ENCODE measurements at places on chromosomes 4 and X. TPM values are rescaled to one million over a fixed set of nuclear protein-coding genes. Genes with fewer than 3 reads are reported as not detected.

- H3K36me3 ChIP-seq, result peaks cover 4% of the 10 kb centered on the region
- peaks cover 11% of the 10 kb centered on the region for H3K4me1 ChIP-seq
- H3K27ac ChIP-seq, result no peak overlapping the region
- DNase-seq, result no peak
- no peak overlapping the region for H3K4me3 ChIP-seq
Observed at GRCh38 chr4:120918092-120918491, 4.4 kb downstream of the PRDM5 start.

- peaks cover 1% of the 10 kb centered on the region for H3K4me1 ChIP-seq
- H3K36me3 ChIP-seq, result no peaks in the 10 kb centered on the region
- no peak overlapping the region for H3K27ac ChIP-seq
- H3K4me3 ChIP-seq, result no peak overlapping the region
- H3K27me3 ChIP-seq, result no peaks in the 10 kb centered on the region
Observed at GRCh38 chr4:4637710-4638109, 95.9 kb upstream of the STX18 start.

- no peak for DNase-seq
- H3K27ac ChIP-seq, result no peak overlapping the region
- no peaks in the 10 kb centered on the region for H3K27me3 ChIP-seq
- H3K36me3 ChIP-seq, result no peaks in the 10 kb centered on the region
- no peak overlapping the region for H3K4me3 ChIP-seq
- no peaks in the 10 kb centered on the region for H3K4me1 ChIP-seq
Observed at GRCh38 chr4:135917011-135917410, 1615.3 kb downstream of the PCDH18 start.

ATP1B4 gene
- total RNA-seq, result not detected

DNA sequence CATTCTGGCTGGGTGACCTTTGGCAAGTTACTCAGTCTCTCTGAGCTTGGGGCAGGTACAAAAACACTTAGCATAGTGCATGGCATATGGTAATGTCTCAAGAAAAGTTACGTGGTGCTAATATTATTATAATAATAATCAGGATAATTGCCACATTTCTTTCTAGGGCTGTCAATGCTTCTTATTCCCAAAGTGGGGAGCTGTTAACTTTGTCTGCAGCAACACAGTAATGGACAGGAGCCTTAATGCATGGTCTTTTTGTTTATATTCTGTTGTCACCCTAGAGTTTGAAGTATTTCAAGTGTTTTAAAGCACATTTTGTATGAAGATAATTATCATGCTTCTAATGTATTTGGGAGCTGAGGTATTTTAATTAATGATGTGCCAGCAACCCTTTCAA is 121.8 kb downstream of the FHIP1A start:
- no peaks in the 10 kb centered on the region for H3K4me1 ChIP-seq
- DNase-seq, result no peak

GRCh38 chr4:168856312-168856711 is 153.7 kb downstream of the CBR4 start:
- H3K4me3 ChIP-seq, result no peak overlapping the region
- H3K36me3 ChIP-seq, result peaks cover 2% of the 10 kb centered on the region
- no peak overlapping the region for H3K27ac ChIP-seq
- peaks cover 28% of the 10 kb centered on the region for H3K4me1 ChIP-seq
- H3K27me3 ChIP-seq, result no peaks in the 10 kb centered on the region
- DNase-seq, result no peak

- no peaks in the 10 kb centered on the region for H3K36me3 ChIP-seq
- H3K4me3 ChIP-seq, result no peak overlapping the region
- H3K27me3 ChIP-seq, result peaks cover 1% of the 10 kb centered on the region
- no peaks in the 10 kb centered on the region for H3K4me1 ChIP-seq
- H3K27ac ChIP-seq, result no peak overlapping the region
Observed at GRCh38 chr4:100707786-100708185, 190.0 kb upstream of the EMCN start.

DOK7 gene
- not detected for total RNA-seq

MAGED4B gene
- 0.42 TPM for total RNA-seq

GRCh38 chr4:157655096-157655809 is 434.7 kb downstream of the GRIA2 start:
- H3K27ac ChIP-seq, result no peak overlapping the region
- H3K27me3 ChIP-seq, result no peaks in the 10 kb centered on the region
- H3K4me3 ChIP-seq, result no peak overlapping the region
- DNase-seq, result no peak
- no peaks in the 10 kb centered on the region for H3K36me3 ChIP-seq

DNA sequence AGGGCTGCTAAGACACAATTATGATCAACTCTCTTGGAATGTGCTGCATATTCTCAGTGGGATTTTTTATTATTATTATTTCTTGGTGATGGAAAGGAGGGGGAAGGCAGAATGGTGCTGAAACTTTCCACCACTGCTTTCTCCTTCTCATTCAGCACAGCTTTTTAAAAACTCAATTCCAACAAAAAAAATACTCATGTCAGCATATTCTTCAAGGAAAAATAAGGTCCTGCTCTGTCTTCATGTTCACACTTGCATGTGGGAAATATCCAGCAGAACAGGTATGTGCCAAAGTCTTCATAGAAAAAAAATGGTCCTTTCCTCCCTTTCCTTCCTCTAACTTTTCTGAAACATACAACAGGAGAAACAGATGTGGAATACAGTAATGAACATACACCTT is 144.0 kb upstream of the ADAMTS3 start:
- no peak overlapping the region for H3K27ac ChIP-seq
- no peaks in the 10 kb centered on the region for H3K4me1 ChIP-seq
- H3K27me3 ChIP-seq, result peaks cover 4% of the 10 kb centered on the region
- H3K36me3 ChIP-seq, result no peaks in the 10 kb centered on the region
- DNase-seq, result no peak
- no peak overlapping the region for H3K4me3 ChIP-seq

RAI2 gene
- total RNA-seq, result 0.07 TPM

OTUD4 gene
- 47.3 TPM for total RNA-seq

GRCh38 chr4:188287169-188287894 is 148.1 kb downstream of the TRIML1 start:
- DNase-seq, result no peak
- no peak overlapping the region for H3K4me3 ChIP-seq
- no peaks in the 10 kb centered on the region for H3K36me3 ChIP-seq
- H3K27ac ChIP-seq, result no peak overlapping the region
- H3K27me3 ChIP-seq, result peaks cover 8% of the 10 kb centered on the region
- no peaks in the 10 kb centered on the region for H3K4me1 ChIP-seq

- H3K4me3 ChIP-seq, result no peak overlapping the region
- no peaks in the 10 kb centered on the region for H3K4me1 ChIP-seq
- H3K27ac ChIP-seq, result no peak overlapping the region
- no peaks in the 10 kb centered on the region for H3K36me3 ChIP-seq
- no peak for DNase-seq
Observed at GRCh38 chr4:95018785-95019184, 261.0 kb downstream of the BMPR1B start.

CXCL13 gene
- not detected for total RNA-seq

ASB9 gene
- 0.67 TPM for total RNA-seq

- H3K4me3 ChIP-seq, result no peak overlapping the region
- H3K36me3 ChIP-seq, result peaks cover 24% of the 10 kb centered on the region
- no peaks in the 10 kb centered on the region for H3K27me3 ChIP-seq
Observed at GRCh38 chrX:23788521-23788920, 5.5 kb downstream of the SAT1 start.

RBMXL3 gene
- not detected for total RNA-seq

ADGRG2 gene
- total RNA-seq, result not detected

DNA sequence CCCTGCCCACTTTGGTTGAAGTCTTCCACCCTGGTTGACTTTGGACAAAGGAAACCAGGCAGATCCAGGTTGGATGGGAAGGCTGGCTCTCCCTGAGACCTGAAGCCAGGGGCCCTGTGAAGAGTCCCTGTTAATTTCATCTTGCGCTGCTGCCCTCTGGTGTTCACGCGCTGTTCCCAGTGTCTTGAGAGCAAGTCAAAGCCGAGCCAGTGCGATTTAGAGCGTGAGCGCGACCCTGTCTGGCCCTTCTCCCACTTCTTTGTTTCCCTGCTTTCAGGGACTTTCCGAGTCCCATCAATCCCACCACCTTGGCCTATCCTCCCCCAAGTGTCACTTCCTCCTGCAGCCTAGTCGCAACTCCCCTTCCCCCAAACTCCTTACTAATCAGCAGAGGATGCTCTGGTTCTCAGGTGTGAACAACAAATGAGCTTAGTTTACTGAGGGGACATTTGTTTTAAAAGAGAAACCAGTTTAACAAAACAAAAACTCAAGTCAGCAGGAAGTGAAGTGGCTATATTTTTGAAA is 25.8 kb upstream of the CHRNA9 start:
- H3K27ac ChIP-seq, result peak overlapping the region; percentile 99
- DNase-seq, result peak; percentile 94
- peak overlapping the region; percentile 55 for H3K4me3 ChIP-seq

SSX2B gene
- not detected for total RNA-seq

CENPVL1 gene
- total RNA-seq, result not detected
